ENCODE measurements at places on chromosomes 4 and X.

- DNase-seq, result peak; percentile 54
These were observed 407.3 kb downstream of the PCDH18 start for GRCh38 chr4:137125011-137125410.

DNA sequence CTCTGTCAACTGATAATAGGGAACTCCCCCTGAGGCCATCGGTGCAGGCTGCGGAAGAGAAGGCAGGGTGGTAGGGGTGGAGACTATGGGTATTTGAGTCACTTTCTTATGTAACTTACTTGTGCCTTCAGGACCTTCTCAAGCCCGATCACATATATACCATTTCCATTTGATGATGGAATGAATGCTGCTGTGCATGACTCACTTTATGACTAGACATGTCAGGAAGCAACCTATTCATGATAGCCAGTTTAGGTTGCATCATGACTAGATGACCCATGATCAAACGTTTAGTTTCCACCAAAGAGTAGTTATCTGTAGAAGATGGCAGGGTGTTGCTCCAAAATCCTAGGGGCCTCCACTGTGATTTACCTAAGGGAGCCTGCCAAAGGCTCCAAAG is 435.5 kb downstream of the DTHD1 start:
- no peak for DNase-seq

GRCh38 chr4:108901291-108901690 is 138.4 kb upstream of the ETNPPL start:
- no peak for DNase-seq

DNA sequence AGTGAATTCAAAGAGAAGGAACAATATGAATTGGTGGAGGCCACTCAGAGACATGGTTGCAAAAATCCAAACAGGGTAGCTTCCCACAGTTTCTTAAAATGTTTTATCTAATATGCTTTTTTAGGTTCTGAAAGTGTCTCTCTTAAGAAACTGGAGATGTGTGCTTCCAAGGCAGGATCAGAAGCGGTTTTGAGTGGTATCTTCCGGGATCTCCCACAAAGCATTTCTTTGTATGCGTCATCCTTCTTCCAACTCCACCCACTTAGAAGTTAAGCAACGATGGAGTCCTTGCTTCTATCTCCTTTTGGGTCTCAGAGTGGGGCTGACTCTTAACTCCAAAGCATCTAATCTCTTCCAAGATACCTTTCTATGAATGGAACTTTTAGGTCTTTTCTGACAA is 196.7 kb downstream of the MID1 start:
- DNase-seq, result no peak

DNA sequence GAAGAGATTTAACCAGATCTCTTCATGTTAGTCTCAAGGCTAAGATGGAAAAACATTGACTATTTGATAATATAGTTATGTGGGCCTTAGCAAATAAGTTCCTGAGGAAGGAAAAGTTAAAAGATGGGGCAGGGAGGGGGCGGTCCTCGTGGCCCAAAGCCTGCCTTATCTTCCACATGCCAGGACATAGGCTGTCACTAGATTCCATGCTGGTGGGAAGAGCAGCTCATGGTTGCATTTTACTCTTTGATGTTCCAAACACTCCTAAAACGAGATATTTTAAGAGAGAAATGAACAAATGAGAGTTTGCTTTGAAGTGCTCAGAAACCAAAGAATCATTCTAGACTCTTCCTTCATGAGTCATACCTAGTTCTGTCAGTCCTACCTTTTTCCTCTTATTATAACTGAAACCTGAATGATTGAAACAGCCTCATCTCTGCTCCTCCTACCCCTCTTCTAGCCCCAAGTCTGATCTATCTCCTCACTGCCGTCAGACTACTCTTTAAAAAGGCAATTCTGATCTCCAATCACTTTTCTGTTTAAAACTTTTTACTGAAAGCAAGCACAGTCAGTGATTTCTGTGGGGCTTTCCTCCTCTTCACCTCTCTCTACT is 25.1 kb downstream of the RAB9B start:
- no peak for DNase-seq

GRCh38 chrX:132094164-132094563 is 33.7 kb downstream of the FRMD7 start:
- DNase-seq, result no peak

GRCh38 chr4:131613086-131613823 is 1535.8 kb upstream of the PCDH10 start:
- DNase-seq, result no peak

DNA sequence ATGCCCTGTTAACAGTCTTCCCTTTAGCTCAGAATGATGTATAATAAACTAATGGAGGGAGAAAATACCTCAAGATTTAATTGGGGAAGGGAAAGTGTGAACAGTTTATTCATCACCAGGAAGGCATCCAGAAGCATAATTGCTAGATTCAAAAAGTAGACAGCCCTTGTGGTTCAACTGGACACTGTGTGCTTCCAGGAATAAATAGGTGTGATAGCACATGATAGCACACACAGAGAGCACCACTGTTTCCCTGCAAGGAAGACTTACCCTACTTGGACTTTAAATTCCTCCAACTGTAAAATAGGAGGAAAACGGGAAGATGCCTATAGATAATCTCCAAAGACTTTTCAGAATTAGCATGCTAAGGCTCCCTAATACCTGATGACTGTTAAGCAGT is 27.8 kb downstream of the SLC39A8 start:
- no peak for DNase-seq

GRCh38 chr4:60589425-60589824 is 610.7 kb upstream of the ADGRL3 start:
- DNase-seq, result no peak

DNA sequence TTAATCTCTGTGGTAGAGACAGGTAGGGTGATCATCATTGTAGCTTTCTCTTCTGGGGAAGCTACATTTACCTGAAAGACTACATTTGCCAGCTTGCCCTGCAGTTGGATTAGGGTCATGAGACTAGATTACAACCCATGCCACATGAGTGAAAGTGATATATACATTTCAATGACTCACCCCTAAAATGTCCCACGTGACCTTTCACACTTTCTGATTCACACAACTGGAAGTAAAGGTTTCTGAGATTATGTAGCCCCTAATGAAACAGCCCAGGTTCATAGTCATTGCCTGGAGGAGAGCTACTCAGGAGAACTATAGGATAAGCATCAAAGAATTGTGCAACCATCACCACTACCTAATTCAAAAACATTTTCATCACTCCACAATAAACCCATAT is 17.8 kb downstream of the PDCL2 start:
- DNase-seq, result no peak

DNA sequence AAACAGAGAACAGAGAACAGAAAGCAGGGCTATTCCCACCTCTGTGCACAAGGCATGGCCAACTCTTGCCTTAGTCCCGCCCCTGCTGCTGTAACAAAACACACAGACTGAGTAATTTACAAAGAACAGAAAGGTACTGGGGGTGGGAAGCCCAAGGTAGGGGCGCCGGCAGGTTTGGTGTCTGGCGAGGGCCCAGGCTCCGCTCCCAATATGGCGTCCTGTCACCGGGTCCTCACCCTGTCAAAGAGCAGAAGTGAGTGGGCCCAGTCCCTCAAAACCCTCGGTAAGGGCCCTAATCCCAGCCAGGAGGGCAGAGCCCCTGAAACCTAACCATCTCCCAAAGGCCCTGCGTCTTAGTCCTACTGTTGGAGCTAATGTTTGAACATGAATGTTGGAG is 71.0 kb downstream of the FAM53A start:
- no peak for DNase-seq

GRCh38 chr4:136651932-136652331 is 880.4 kb downstream of the PCDH18 start:
- no peak for DNase-seq

DNA sequence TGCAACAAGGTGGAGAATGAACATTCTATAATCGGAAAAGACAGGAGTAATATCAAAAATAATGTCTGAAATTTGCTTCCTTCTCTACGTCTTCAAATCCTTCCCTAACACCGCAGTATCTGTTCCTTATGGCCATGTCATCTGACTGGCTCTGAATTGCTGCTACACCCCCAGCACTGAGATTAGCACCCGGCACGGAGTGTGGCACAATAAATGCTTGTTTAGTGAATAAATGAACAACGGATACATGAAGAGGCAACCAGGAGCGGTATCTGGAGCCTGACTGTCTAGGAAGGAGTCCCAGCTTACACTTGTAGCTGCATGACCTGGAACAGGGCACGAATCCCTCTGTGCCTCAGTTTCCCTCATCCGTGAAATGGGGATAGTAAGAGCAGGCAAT is 164.3 kb downstream of the AFAP1 start:
- DNase-seq, result no peak

DNA sequence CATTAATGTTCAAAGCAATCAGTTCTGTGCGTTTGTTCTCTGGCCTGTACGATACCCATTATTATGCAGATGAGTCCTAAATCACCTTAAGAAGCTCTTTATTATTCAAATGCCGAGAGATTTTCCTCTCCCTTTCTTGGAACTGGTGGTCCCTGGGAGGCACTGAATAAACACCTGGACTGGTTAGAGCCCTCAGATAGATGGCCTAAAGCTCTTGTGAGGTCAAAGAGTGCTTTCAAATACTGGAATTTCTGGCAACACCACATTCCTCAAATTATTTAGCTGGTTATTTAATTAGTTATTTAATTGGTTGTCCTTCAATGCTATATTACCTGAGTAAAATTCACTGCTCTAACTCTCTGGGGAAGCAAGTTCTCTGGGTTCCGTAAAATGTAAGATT is 3.0 kb downstream of the ARHGEF38 start:
- no peak for DNase-seq

- DNase-seq, result no peak
These were observed 19.4 kb downstream of the NIPAL1 start for GRCh38 chr4:48035952-48036351.

DNA sequence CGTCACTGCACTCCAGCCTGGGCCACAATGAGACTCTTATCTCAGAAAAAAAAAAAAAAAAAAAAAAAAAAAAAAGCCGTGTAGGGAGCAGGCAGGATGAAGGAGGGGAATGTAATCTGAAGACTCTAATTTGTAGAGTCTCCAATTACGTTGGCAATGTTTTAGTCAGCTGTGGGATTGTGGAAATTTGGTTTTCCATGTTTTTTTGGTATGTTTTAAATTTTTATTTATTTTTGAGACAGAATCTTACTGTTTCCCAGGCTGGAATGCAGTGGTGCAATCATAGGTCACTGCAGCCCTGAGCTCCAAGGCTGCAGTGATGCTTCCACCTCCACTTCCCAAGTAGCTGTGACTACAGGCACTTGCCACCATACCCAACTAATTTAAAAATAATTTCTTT is 56.5 kb downstream of the NSD2 start:
- peak; percentile 61 for DNase-seq

DNA sequence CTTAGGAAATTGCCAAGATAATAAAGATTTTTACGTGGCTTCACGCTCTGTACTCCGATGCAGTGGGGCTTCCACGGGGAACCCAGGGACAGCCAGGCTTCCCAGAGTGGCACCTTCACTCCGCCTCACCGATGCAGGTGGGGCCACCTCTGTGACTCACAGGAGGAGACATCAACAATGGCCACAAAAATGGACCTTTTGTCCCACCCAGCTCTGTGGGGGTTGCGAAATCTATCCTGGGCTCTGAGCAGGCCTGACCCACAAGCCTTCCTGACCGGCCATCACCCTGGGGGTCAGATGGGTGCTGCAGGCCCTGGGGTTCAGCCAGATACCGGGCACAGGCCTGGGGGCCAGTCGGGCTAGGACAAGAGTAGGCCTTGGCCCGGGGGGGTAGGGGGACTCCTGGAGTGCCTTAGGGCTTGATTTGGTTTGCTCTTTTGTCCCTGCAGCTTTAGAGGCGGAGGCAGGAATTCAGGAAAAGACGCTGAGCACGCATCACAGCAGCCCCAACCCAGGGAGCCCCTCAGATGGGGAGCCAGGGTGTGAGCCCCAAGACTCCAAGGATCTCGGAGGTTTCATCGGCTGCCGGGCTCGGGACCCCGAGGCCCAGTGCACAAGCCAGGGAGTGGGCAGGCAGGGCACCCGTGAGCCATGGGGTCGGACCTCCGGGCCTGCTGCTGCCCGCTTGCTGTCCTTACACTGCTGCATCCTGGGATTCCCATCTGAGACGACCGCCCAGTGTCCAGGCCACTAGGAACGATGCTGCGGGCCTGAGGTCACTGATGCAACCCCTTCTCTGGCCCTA is 136.5 kb upstream of the NKX1-1 start:
- no peak for DNase-seq

DNA sequence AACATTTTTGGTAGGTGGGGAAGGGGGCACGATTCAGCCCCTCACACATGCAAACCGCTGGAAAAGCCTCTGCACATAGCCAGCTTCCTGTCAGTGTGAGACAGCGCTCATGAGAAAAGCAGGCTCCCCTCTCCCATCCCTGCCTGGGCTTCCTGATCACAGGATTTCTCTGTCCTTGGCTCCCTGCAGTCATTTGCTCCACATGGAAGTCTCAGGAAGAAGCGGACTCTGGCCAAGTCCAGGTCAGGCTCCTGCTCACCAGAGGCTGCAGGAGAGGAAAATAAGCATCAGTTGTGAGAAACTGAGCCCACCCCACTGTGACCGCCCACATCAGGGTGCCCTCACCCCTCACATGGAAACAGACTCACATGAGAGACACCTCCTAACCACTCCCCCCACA is 664.3 kb upstream of the TENM3 start:
- DNase-seq, result no peak

DNA sequence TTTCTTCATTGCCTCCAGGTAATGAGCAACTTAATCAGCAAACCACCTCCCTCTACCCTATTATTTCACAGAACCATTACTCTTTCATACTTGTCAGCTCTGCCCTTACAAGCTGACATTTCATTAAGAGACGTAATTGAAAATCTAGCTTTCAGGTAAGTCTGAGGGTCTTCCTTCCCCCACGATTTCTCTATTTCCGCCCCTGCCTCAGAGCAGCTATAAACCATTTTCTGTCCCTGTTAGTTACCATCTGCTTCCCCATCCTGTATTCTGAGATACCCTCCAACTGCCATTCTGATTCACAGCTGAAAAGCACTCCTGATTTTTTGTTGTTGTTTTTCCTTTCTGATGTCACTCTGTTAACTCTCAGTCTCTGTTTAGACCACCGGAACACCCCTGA is 37.1 kb downstream of the SH3RF1 start:
- no peak for DNase-seq

GRCh38 chr4:179521952-179522351 is 2079.7 kb upstream of the AGA start:
- DNase-seq, result no peak

DNA sequence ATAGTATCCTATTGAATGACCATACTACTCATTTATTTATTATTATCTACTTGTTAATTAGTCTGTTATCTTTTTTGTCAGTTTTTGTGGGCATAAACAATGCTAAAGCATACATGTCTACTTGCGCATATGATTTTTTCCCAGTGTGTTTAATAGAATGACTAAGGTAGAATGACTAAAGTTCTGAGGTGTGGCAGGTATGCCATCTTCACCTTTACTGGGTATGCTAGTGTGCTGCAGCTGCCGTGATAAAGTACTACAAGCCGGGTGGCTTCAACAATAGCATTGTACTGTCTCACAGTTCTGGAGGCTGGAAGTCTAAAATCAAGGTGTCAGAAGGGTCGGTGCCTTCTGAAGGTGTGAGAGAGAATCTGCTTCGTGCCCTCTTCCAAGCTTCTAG is 19.2 kb downstream of the CD38 start:
- DNase-seq, result no peak

DNA sequence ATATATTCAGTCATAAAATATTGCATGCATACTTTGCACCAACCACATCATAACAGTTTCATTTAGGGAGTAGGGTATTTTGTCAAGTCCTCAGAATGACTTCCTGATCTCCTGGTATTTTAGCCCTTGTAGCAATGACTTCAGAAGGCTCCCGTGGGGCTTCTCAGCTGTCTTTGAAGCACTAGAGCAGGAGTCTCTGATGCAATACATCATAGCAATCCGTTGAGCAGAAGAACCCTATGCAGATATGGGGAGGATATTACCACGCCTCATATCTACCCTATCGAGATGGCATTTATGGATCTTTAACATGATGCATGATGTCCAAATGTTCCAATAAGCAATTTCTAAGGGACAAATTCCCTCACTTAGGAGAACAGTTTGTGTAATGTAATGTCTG is 373.7 kb upstream of the FTHL17 start:
- no peak for DNase-seq

All from AG09319 (cell line).